ENCODE measurements at places on chromosomes 6 and 20.

- DNase-seq, result peak; percentile 70
These were observed 38.4 kb downstream of the RREB1 start for GRCh38 chr6:7145885-7146828.

- DNase-seq, result no peak
These were observed 31.8 kb upstream of the ZNF133 start for GRCh38 chr20:18256440-18257090.

DNA sequence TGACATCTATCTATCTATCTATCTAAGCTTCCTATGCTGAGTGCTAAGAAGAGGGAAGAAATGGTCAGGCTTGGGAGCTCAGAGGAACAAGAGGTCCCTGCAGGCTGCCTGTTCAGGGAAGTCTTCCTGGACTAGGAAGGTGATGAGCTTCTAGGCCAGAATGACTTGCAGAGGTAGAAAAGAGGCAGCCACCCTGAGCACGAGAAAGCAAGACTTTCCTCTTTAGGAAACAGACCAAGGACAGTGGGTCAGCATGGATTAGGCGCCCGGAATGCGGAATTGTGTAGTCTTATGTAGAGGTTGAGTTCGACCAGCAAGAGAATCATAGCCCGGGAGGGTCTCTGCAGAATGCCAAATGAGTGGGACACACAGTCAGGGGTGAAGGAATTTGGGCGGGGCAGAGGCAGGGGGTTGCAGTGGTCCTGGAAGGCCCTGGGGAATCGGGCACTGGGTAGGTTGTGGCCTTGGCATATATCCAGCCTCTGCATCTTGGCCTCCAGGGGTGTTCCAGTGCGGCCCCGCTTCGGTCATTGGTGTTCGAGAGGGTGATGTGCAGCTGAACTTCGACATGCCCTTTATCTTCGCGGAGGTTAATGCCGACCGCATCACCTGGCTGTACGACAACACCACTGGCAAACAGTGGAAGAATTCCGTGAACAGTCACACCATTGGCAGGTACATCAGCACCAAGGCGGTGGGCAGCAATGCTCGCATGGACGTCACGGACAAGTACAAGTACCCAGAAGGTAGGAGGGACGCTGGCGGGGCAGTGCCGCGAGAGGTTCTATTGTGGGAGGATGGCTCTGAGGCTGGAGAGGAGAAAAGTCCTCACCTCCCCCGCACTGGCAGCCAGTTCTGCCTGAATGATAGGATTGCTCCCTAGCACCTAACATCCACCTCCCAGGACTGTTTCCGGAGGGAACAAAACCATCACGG lies 32.1 kb downstream of the TGM3 start:
- no peak for DNase-seq

DNA sequence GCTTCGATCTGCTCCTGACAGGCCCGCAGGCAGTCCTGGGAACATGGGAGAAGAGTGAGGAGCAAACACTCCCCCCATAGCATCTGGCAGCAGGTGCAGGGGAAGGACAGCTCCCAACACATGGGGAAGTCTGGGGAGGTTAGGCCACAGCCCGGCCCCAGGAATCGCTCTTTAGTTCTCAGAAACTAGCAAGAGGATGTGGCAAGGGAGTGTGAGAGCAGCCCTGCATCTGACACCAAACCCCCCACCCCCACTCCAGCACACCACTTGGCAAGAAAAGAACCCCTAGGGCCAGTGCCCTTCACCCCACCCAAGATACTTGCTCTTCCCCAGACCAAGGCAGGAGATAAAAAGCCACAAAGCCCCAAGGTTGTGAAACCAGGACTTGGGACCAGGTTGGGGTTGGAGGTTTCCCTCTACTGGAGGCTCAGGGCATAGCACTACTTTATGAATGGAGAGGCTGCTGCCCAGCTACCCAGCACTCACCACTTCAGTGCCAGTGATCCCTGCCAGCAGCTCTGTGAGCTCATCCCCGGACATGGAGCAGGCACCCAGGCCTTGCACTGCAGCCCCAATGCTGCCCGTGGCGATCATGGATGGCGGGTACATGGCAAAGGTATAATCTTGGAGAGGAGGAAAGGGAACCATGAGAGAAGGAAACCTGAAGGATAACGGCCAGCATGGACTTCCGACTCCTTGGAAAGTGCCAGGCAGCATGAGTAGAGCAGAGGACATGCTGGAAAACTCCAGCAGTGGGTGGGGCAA lies 5.4 kb downstream of the CCND3 start:
- peak; percentile 79 for DNase-seq

GRCh38 chr6:56406276-56407269 lies 159.2 kb upstream of the COL21A1 start:
- DNase-seq, result no peak

DNA sequence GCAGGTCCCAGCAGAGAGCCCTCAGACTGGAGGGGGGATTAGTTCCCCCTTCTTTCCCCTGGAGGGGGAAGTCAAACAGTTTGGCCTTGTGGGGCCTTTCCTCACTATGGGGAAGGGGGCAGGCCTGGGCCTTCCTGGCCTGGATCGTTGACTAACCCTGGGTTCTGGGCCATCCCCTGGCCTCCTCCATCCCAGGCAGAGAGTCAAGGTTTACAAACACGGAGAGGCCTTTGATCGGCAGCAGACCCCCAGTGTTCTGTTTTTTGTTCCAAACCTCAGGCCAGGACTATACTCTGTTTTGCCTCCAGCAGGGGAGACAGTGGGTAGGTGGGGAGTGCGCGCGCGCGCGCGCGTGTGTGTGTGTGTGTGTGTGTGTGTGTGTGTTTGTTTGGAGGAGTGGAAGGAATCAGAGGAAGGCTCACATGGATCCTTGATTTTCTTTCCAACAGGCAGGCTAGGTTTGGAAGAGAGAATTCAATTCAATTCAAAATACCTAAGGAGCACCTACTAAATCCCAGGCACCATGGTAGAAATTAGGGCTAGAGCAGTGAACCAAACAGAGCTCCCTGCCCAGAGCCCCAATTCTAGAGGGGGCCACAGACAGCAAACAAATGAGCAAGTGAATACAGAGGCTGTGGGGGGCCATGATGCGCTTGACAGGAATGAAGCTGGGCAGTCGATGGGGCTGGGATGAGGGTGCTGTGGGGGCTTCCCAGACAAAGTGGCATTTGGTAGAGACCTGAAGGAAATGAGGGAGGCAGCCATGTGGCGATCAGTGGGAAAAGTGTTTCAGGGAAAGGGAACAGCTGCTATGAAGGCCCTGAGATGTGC lies 14.8 kb downstream of the TP53RK start:
- DNase-seq, result no peak

DNA sequence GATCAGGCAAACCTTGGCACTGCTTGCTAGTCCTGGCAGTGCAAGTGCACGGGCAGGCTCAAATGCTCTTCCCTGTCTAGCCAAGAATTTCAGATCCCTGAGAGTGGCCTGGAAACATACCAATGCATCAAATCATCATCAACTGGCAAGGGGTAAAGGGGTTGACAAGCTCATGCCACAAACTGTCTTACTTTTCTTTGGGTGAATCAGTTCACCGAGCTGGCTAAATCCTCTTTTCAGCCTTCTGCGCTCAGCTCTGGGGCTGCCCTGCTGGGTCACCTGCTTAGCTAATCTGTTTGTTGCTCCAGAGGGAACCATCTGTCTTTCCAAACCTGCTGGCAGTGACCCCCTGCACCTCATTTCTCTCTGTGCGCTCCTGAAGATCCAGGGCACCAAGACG lies 59.5 kb downstream of the LYRM4 start:
- DNase-seq, result no peak

DNA sequence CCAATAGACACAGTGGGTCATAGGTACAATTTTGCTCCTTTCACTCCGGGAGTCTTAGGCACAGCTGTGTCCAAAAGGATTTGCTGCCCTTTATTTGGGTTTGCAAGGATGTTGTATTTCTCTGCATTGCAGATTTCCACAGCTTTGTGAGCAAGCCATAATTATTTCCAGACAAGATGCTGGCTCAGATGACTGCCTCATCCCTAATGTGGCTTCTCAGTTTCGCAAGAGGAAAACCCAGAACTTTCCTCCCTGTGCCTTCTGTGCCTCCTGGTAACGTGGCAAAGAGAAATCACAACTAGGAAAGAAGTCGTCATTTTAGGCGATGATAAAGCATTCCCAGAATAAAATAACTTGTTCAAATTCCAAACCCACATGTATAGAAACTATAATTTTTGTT lies 33.7 kb downstream of the FAM50B start:
- no peak for DNase-seq

DNA sequence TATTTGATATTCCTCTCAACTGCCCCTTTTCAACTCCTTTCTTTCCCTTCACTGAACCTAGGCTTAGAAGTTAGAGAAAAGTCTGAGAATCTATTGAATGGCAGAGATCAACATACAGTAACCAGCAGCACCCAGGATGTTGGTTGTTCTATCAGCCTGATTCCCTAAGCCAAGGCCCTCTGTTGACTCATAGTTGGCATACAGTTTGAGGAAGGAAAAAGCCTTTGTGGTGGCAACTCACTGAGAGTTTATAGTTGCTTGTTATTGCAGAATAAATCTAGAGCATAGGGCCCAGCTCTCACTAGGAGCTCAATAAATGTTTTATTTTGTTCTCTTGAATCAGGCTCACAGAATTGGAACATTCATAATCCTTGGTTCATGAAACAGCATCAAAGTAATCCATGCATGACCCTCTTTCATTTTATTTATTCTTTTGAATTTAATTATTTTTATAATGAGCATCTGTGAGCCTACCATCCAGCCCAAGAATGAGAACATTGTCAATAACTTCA lies 119.1 kb upstream of the ADGRF1 start:
- peak; percentile 56 for DNase-seq

DNA sequence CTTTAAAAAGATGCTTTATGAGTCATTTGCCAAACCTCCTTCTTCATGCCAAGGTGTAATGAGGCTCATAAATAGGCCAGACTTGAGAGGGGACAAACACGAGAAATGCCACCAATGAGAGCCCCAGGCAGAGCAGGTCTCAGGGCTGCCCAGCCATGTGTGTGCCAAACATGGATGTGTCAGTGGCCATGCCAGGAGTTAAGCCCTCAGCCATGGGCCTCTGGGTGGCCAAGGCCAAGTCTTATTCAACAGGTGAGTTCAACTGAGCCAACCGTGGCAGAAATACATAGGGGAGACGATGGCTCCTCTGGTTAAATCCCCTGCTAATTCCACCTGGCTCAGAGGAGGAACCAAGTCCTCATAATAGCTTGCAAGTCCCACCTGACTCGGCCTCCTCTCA lies 358.8 kb downstream of the PREX1 start:
- DNase-seq, result no peak

Data from mucosa of gallbladder (tissue), 1 donor.